Activated CD4-positive, alpha-beta memory T cell treated with anti-CD3 and anti-CD28 coated beads for 36 hours (primary cell): ENCODE measurements at places on chromosomes 5 and 9.

- no peak for DNase-seq
These were observed 207.6 kb upstream of the DMRTA1 start for GRCh38 chr9:22238809-22239684.

DNA sequence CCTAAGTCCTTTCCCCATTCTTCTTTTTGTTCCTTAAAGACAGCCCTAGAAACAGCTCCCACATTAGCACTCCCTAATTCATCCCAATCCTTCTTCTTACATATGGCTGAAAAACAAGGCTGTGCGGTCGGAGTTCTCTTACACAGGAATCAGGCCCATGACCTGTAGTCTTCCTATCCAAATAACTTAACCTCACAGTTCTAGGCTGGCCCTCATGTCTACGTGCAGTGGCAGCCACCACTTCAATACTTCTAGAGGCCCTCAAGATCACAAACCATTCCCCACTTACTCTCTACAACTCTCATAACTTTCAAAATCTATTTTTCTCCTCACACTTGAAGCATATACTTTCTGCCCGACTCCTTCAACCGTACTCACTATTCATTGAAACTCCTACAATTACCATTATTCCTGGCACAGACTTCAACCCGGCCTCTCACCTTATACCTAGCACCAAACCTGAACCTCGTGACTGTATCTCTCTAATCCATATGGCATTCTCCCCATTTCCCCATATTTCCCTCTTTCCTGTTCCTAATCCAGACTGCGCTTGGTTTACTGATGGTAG, 59.3 kb downstream of the RAPGEF6 start:
- no peak for DNase-seq

GRCh38 chr9:79684711-79685575, 113.2 kb downstream of the TLE4 start:
- DNase-seq, result no peak

GRCh38 chr9:114280636-114281472, 42.0 kb upstream of the ORM1 start:
- DNase-seq, result no peak
